Activated T-cell treated with anti-CD3 and anti-CD28 coated beads, Interleukin-2, amount 50 U/mL, for 24 hours (primary cell): ENCODE measurements at places on chromosomes 2 and 18.

DNA sequence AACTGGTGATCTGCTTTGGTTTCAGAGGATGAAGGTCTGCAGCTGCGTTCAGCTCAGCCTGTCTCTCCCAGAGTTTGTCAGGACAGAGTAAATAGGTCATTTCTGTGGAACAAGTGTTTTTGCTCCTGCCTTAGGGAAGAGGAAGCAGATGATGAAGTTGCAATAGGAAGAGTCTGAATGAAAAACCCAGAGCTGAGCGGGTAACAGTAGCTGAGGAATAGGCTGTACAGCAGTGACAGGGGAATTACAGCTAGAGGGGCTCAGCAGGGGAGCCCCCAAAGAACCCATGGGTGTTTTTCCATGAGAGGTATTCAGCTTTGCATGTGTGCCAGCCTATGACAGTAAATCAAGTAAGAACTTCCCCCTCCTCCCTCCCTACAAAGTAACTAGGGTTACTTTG is 10.3 kb upstream of the CYBRD1 start:
- no peaks in the 10 kb centered on the region for H3K36me3 ChIP-seq
- H3K27me3 ChIP-seq: no peaks in the 10 kb centered on the region
- no peak overlapping the region for H3K27ac ChIP-seq
- peaks cover 5% of the 10 kb centered on the region for H3K4me1 ChIP-seq

GRCh38 chr2:240933048-240933965 is 27.2 kb downstream of the CROCC2 start:
- no peaks in the 10 kb centered on the region for H3K36me3 ChIP-seq
- H3K27ac ChIP-seq: no peak overlapping the region
- H3K4me3 ChIP-seq: no peak overlapping the region
- H3K4me1 ChIP-seq: no peaks in the 10 kb centered on the region

- H3K27me3 ChIP-seq: no peaks in the 10 kb centered on the region
- H3K4me1 ChIP-seq: no peaks in the 10 kb centered on the region
- H3K4me3 ChIP-seq: no peak overlapping the region
- no peak overlapping the region for H3K27ac ChIP-seq
These were observed 11.5 kb upstream of the C2orf42 start for GRCh38 chr2:70202236-70202806.

DNA sequence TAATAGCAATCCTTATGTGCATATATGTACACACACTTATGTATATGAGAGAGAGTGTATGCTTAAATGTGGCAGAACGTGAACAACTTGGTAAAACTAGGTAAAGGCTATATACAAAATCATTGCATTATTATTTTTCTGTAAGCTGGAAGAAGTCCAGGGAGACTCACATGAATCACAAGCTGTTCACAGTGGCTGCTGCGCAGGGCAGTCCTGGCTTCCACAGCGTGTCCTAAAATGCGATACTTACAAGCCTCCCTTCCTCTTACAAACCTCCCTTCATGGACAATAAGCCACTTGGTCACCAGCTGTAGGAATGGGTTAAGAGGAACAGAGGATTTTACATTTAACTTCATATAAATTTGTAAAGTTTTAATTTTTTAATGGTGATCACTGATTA is 114.9 kb upstream of the AGAP1 start:
- H3K4me1 ChIP-seq: no peaks in the 10 kb centered on the region
- no peak overlapping the region for H3K4me3 ChIP-seq
- H3K27me3 ChIP-seq: peaks cover 33% of the 10 kb centered on the region
- no peak overlapping the region for H3K27ac ChIP-seq
- H3K36me3 ChIP-seq: no peaks in the 10 kb centered on the region
- DNase-seq: no peak

DNA sequence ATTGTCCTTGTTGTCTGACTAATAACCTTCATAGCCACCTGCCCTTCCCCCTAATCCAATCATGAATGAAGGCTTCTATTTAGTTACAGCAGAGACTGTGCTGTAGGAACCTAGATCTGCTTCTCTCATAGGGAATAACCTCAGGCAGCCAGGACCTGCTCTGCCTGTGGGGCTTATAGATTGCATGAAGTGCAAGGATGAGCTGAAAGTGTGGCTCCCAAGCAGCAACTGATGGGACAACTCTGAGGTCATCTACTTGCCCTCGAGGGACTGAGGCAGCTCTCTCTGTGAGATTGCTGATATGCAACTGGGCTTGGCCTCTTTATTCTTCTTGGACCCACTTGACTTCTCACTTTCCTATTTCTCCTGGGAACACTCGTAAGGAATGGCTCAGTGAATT is 23.8 kb upstream of the SLC38A11 start:
- H3K4me3 ChIP-seq: no peak overlapping the region
- DNase-seq: no peak
- H3K4me1 ChIP-seq: peaks cover 13% of the 10 kb centered on the region
- no peak overlapping the region for H3K27ac ChIP-seq

DNA sequence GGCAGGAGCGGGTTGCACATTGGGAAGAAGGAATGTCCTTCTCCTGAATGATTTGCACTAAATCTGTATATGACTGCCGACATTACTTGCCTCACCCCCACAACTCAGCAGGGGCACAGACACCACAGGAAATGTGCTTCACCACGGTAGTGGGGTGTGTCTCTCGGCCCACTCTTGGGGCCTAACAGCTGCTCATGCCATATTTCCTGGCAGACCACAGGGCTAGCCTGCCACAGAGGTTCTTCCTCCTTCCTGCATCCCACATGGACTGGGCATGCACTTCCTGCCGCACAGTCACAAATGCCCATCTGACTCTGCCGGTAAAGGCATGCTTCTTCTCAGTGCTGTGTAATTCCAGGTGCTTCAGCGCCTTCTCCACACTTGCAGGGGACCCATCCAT is 10.3 kb upstream of the PAPOLG start:
- no peak overlapping the region for H3K4me3 ChIP-seq
- no peaks in the 10 kb centered on the region for H3K27me3 ChIP-seq
- no peak overlapping the region for H3K27ac ChIP-seq
- H3K36me3 ChIP-seq: no peaks in the 10 kb centered on the region
- peak; percentile 36 for DNase-seq

DNA sequence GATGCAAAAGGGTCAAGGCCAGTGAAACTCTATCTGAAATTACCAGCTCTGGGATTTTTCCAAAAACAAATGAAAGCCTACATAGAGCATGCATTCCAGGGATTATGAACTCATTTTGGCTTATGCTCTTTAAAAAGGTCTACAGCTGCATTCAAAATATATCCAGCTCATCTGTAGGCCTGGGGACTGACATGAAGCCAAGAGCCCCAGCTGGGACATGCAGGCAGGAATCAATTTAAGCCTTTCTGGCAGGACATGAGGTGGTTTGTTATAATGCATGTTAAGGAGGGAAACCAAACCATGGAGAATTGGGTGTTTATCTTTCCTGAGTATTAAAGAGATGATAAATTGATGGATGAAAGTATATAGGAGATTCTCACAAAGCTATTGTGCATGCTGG is 164.5 kb downstream of the RBM43 start:
- no peak overlapping the region for H3K4me3 ChIP-seq
- H3K4me1 ChIP-seq: no peaks in the 10 kb centered on the region
- H3K36me3 ChIP-seq: no peaks in the 10 kb centered on the region
- no peak overlapping the region for H3K27ac ChIP-seq
- H3K27me3 ChIP-seq: peaks cover 6% of the 10 kb centered on the region

GRCh38 chr2:139122711-139123158 is 342.5 kb upstream of the NXPH2 start:
- H3K27ac ChIP-seq: no peak overlapping the region
- no peaks in the 10 kb centered on the region for H3K36me3 ChIP-seq
- no peaks in the 10 kb centered on the region for H3K4me1 ChIP-seq
- no peak for DNase-seq
- H3K4me3 ChIP-seq: no peak overlapping the region
- no peaks in the 10 kb centered on the region for H3K27me3 ChIP-seq

DNA sequence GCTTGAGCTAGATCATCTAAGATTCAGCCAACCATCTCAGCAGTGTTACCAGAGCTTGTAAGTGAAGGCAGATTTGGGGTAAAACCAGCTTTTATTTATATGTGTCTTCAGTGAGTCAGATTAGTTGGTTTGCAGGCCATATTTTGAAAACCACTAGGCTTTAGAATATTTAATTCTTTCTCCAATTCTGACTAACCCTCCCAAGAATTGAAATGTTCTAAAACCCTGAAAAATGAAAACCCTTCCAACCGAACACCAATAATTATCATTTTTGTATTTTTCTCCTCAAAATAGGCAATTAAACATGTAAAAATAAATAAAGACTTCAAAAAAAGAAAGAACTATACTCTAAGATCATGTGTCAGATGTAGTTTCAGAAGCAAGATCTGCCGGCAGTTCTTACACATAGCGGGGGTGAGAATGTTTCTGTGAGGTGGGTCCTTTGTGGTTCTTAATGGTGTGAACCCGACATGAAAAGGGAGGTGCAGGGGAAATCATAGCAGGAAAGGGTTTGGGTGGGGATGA is 14.2 kb downstream of the PLEK start:
- H3K4me1 ChIP-seq: peaks cover 22% of the 10 kb centered on the region
- DNase-seq: no peak
- H3K27me3 ChIP-seq: peaks cover 9% of the 10 kb centered on the region
- H3K36me3 ChIP-seq: no peaks in the 10 kb centered on the region
- H3K4me3 ChIP-seq: peak overlapping the region; percentile 30
- peak overlapping the region; percentile 79 for H3K27ac ChIP-seq

DNA sequence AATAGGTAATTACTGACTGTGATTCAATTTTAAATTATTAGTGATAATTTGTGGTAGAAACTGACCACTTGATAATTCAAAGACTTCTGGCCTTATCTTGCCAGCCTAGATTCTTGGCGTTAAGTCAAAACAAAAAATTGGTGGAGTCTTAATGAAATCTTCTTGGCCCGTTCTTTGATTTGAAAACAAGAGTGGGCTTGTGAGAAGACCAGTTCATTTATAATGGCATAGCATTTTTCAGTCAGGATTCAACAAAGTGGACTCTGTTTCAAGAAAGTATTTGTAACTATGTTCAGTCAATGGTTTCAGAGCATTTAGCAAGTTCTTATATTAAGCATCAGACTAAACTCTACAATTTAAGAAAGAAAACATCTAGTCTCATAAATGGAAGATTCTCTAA is 26.0 kb downstream of the ITGA4 start:
- peak overlapping the region; percentile 22 for H3K27ac ChIP-seq
- H3K27me3 ChIP-seq: no peaks in the 10 kb centered on the region
- no peak for DNase-seq
- H3K36me3 ChIP-seq: peaks cover 90% of the 10 kb centered on the region
- H3K4me3 ChIP-seq: no peak overlapping the region
- H3K4me1 ChIP-seq: peaks cover 4% of the 10 kb centered on the region

DNA sequence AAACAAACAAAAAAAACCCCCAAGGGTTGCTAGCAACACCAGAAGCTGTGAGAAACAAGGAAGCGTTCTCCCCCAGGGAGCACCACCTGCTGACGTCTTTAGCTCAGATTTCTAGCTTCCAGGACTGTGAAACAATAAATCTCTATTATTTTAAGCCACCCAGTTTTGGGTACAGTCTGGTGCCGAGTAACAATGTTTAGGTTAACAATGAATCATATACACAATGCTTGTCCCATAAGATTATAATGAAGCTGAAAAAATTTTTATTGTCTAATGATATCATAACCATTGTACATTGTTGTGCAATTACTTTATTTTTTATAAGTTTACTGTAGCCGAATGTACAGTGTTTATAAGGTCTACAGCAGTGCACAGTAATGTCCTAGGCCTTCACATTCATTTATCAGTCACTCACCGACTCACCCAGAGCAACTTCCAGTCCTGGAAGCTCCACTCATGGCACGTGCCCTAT is 72.1 kb upstream of the CAB39 start:
- DNase-seq: no peak
- H3K4me1 ChIP-seq: peaks cover 61% of the 10 kb centered on the region
- no peaks in the 10 kb centered on the region for H3K27me3 ChIP-seq
- H3K27ac ChIP-seq: no peak overlapping the region

DNA sequence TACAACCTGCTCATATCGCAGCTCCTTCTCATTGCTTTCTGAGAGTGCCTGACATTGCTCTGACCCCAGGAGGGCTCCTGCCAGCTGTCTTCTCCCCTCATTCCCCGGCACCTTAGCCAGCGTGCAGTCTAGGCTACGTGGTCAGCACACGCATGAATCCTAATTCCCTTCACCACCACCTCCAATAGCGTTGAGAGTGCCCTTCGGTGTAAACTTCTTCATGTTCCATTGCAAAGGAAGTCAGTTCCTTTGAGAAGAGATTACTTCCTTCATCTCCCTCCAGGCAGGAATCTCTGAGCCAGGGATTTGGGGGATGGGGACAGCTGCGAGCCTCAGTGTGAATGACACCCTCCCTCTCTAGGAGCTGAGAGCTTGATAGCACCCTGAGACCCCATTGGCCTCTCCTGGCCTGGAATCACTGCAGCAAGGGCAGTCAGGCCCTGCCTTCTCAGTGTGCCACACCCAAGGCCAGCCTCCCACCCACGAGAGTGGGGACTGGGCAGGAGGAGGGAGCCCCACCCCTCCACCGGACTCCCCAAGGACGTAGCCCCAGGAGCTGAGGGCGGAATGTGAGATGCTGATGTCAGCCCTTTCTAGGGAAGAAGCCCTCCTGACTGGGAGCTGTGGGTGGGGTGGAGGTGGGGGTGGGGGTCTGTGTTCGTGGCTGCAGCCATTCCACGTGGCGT is 53.4 kb downstream of the SLC66A2 start:
- no peak overlapping the region for H3K27ac ChIP-seq
- H3K4me1 ChIP-seq: no peaks in the 10 kb centered on the region
- no peaks in the 10 kb centered on the region for H3K27me3 ChIP-seq
- no peak overlapping the region for H3K4me3 ChIP-seq
- DNase-seq: no peak

DNA sequence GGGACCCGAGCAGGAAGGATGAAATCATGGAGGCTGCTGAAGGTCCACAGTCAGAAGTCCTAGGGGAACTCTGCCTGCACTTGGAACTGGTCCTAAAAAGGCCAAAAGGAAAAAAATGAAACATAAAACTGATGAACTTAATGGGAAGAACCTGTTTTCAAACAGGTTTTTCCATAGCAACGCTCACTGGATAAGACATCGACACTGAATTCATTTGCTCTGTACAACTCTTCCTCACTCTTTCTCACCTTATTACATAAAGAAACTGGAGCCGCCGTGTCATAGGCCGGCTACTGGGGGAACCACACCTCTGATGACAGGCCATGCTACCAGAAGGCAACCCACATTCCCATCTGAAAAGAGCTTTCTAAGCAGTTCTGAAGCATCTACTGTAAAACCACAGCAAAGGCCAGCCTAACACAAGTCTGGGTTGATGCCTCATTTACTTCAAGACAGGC is 83.6 kb downstream of the FARSB start:
- peak overlapping the region; percentile 80 for H3K27ac ChIP-seq
- peaks cover 8% of the 10 kb centered on the region for H3K4me1 ChIP-seq
- no peak for DNase-seq
- no peaks in the 10 kb centered on the region for H3K27me3 ChIP-seq
- H3K4me3 ChIP-seq: no peak overlapping the region

DNA sequence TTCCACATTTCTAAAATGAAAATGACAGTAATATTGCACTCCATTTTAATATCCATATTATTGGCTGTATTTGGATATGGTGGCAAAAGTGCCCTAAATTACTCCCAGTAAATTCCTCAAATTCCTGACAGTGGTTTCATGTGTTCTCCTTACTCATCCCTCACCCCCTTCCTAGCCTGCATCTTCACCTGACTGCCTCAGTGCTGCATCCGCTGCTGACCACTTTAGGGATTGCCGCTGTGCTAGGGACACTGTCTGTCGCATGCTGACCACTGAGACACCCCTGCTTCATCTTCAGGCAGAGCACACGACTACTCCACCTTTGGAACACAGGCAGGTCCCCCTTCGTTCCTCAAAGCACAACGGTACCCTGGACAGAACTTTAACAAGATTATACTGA is 32.6 kb downstream of the DSEL start:
- H3K4me1 ChIP-seq: no peaks in the 10 kb centered on the region
- H3K36me3 ChIP-seq: no peaks in the 10 kb centered on the region
- no peak overlapping the region for H3K27ac ChIP-seq
- DNase-seq: no peak
- no peak overlapping the region for H3K4me3 ChIP-seq

GRCh38 chr2:173049831-173050230 is 25.8 kb upstream of the MAP3K20 start:
- H3K27ac ChIP-seq: peak overlapping the region; percentile 61
- peaks cover 24% of the 10 kb centered on the region for H3K27me3 ChIP-seq
- DNase-seq: no peak
- peaks cover 19% of the 10 kb centered on the region for H3K4me1 ChIP-seq
- no peaks in the 10 kb centered on the region for H3K36me3 ChIP-seq
